Left ventricle myocardium superior (tissue), 1 donor: ENCODE measurements at places on chromosomes 5 and 9. TPM values are rescaled to one million over a fixed set of nuclear protein-coding genes. Genes with fewer than 3 reads are reported as not detected.

GRCh38 chr9:134063088-134063570 lies 4.7 kb downstream of the BRD3 start:
- DNase-seq, result no peak

DNA sequence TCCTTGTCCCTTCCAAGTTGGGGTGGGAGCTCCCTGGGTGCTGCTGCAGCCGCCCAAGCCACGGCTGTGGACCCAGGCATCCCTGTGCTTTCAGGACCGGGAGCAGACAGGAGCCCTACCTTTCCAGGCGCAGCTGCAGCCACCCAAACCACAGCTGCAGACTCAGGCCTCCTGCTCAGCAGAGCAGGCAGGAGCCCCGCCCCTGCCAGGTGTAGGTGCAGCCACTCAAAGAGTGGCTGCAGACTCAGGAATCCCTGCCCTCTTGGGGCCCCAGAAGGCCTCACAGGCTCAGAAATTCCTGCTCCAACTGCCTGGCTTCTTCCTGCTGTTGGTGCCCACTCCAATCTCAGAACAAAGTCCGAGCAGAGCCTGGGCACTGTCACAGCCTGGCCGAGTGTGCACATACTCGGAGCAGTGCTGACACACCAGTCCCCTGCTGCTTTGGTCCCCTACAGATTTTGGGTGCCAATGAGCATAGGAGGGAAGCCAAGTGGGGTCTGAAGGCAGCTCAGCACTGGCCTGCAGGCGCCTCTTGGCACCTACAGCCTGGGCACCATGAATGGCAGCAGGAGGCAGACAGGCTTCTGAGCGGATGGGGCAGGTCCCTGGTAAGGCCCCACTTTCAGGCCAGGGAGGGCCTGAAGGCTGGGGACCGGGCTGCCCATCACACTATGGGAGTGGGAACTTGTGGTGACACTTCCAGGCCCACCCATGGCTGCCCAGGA lies 6.0 kb upstream of the TESK1 start:
- DNase-seq, result no peak

GRCh38 chr9:110452227-110452801 lies 114.7 kb upstream of the TXNDC8 start:
- DNase-seq, result no peak

GRCh38 chr5:28344836-28345433 lies 1306.5 kb upstream of the CDH9 start:
- no peak for DNase-seq

DNA sequence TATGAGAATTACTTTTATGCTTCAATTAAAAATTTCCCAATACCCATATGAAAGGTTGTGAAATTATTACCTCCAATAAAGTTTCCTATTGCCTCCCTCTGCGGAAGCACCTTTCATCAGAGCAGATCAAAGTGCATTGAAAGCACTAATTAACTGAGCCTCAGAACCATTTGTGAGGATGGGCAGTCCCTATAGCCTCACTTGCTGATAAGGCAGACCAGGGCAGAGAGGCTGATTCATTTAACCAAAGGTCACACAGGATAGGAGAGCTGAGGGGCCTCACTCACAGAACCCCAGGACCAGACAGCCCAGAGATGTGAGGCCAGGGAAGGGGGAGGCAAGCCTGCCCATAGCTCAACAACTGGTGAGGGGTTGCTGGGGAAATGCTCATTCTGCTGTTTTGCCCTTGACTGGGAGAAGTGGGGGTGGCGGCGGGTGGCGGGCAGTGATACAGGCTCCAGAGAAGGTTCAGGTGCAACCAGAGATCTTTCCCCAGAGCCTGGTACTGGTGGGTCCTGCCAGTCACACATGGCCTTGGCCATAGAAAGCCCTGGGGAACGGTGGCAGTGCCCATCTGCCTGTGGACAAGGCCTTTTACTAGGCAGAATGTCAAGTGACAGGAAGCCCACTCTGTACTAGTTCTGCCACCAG lies 57.9 kb downstream of the MACROH2A1 start:
- DNase-seq, result no peak

GRCh38 chr9:118366228-118366627 lies 662.0 kb downstream of the TLR4 start:
- no peak for DNase-seq

GRCh38 chr5:174829511-174829864 lies 105.1 kb downstream of the MSX2 start:
- DNase-seq, result no peak

- peak; percentile 35 for DNase-seq
Measured at GRCh38 chr5:149456597-149457392, 77.7 kb upstream of the IL17B start.

- DNase-seq, result no peak
Measured at GRCh38 chr9:113640418-113640817, 176.9 kb downstream of the RGS3 start.

DNA sequence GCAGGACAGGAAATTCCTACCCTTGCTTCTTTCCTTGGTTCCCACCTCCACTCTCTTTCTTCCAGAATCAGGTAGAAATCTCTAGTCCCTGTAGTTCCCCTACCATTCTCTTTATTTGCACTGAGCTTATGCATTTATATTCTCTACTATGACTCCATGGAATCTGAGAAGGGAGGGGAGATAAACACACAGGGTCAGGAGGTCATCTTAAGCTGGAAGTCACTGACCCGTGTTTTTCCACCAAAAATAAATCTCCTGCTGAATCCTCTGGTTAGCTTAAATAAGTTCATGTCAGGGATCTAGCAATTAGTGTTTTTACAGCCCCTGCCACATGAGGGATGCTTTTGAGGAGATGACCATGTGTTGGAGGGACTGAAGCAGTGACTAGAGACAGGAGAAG lies 3.7 kb downstream of the ACTL7B start:
- no peak for DNase-seq

GRCh38 chr5:80142996-80143395 lies 107.8 kb downstream of the THBS4 start:
- no peak for DNase-seq

DNA sequence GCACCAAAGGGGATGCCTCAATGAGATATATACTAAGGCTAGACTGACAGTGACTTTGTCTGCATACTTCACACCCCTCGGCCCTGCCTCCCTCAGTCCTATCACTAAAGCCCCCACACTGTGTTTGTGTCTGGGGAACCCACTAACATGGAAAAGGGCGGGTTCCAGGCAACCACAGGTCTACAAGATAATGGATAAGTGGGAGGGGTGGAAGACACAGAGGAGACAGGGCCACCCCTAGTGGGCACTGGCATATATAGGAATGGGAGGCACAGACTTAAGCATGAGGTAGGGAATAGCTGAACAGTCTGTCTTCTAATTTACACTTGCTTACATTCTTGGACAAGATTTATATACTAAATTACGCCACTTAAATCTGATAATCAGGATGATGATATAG lies 74.0 kb downstream of the SLIT3 start:
- no peak for DNase-seq

- DNase-seq, result no peak
Measured at GRCh38 chr9:84861455-84861854, 191.9 kb downstream of the NTRK2 start.

- DNase-seq, result no peak
Measured at GRCh38 chr9:38037981-38038306, 31.1 kb downstream of the SHB start.

DNA sequence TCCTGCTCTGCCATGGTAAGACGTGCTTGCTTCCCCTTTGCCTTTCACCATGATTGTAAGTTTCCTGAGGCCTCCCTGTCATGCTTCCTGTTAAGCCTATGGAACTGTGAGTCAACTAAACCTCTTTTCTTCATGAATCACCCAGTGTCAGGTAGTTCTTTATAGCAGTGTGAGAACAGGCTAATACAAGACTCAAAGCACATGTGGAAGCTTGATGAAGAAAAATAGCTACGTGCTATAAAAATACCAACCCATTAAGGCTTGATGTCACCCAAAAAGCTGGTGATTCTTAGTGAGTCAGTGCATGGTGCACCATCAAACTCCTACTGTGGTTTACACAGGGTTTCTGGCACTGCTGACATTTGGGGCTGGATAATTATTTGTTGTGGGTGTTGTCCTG lies 332.2 kb downstream of the TMEM167A start:
- no peak for DNase-seq

DNA sequence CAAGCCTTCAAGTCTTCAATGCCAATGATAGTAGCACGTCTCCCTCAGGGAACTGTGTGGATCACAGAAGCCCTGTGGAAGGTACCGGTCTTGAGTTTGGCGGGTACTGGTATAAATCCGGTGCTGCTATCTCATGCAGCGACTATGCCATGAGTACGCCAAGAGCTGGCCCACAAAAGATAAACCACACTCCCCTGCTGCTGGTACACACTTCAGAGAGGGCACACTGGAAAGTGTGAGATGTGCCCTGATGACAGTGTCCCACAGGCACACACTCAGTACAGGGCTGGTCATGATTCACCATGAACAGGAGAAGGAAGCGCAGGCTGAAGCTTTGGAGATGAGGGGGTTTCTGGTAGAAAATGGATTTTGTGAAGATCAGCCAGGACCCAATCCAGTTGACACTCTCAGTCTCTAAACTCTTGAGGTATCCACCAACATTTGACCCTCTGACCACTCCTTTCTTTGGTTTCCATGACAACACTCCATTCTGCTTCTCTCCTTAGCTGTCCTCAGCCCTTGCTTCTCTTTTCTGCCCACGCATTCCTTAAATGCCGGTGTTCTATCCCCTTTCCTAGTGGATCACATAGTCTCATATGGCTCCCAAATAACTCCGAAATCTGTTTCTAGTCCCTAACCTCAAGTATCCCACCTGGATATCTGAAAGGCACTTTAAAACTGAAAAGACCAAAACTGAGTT lies 5.1 kb downstream of the AMACR start:
- no peak for DNase-seq

DNA sequence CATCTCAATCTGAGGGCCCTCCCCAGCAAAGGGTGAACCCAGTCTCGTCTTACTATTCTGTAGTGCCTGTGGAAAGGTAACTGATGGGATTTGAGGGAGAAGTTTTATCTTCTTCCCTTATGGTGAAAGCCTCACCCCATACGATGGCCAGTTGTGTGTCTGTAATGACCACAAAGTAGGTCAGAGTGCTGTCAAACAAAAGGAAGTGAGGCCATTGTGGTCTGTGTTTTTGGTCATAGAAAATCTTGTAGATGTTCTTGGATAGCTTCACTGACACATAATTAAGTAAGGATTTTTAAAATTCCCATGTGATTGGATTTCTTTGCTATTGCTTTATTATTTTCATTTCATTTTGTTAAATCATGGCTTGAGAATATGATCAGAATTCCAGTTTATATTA lies 505.1 kb upstream of the KLF4 start:
- no peak for DNase-seq

- no peak for DNase-seq
Measured at GRCh38 chr5:41927604-41928003, 2.5 kb downstream of the FBXO4 start.

DNA sequence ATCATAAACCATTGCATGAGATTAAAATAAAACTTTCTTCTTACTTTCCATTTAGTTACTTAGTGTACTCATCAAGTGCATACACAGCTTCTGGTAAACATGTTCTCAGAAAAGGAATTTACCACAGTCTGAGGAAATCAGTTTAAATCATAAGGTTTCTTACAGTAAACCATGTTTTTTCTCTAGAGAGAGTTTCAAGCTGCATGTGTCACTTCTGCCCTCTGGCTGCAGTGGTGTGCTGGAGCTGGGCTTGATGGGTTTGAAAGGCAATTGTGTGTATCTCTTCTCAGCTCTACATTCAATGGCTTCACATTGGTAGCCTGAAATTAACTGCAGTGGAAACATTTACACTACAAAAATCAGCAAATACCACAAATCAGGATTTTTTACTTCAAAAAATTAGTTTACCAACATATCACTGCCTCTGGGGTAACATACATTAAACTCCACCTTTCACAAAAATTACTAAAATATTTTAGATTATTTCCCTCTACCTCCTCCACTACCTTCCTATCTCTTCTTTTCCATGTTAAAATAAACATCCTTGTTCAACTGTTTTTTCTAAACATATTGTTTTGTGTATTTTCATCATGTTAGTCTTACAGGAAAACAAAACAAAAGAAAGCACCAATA lies 414.3 kb downstream of the ANXA1 start:
- peak; percentile 40 for DNase-seq

DNA sequence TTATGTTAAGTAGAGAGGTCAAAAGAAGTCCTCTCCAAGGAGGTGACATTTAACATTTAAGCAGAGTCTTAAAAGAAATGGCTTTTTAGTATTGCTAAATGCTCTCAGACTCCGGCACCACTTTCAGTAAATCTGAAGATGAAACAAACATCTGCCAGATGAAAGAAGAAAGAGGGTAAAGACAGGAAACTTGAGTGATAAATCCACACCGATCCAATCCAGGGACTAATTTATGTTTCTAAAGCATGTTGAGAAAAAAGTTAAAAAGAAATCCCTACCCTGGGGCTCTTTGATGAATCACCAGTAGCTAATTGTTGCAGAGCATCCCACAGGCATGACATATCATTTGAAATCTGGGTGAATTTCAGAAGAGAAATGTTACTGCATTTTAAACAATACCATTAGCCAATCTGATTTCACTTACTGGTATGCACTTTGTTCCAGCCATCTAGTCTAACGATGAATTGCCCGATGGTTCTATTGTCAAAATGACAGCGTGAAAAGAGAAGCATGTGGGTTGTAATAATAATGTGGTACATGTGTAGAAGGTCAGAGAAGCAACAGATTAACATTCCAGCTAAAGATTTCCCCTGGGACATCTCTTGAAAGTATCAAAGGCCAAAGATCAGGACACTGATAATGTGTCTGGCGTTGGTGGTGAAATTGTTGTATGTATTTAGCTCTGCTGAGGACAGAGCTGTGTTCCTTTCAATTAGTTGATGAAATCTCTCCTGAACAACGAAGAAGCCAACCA lies 485.7 kb downstream of the CSNK1G3 start:
- DNase-seq, result no peak

DNA sequence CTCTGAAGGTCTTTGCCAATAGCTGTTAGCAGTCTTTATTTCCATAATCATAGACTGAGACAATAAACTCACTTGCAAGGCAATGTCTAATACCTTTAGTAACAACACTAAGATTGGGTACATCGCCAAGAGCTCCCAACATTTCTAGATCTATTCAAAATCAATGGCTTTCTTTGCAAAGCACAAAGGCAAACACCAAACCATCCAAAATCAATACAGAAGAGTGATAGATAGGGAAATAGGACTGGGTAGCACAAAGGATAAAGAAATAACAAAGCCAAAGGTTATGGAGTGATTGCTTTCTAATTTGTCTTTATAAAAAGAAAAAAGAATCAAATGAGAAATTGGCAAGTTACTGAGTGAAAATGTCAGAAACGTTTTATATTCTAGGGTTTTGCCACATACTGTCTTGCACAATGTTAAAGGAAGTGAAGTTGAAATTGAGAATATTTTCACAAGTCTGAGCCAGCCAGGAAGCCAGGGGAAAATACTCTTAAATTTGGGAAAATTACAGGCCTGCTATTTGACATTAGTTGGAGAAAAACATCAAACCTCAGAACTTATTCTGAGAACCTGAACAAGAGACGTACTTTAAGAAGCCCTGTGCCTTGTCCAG lies 53.3 kb upstream of the LHFPL2 start:
- no peak for DNase-seq

- no peak for DNase-seq
Measured at GRCh38 chr5:88226881-88227450, 41.7 kb downstream of the TMEM161B start.

The PNPLA7 gene
- 10.7 TPM for total RNA-seq

The PKD2L2 gene
- total RNA-seq, result 0.55 TPM

The OLFM1 gene
- 12.5 TPM for total RNA-seq

The LCN15 gene
- total RNA-seq, result 0.59 TPM

The ANKRD18B gene
- 0.89 TPM for total RNA-seq

The SLC6A3 gene
- not detected for total RNA-seq

The FAXDC2 gene
- total RNA-seq, result 26.1 TPM

The DMXL1 gene
- total RNA-seq, result 23.6 TPM

The PDE6A gene
- 0.05 TPM for total RNA-seq

The IL5 gene
- total RNA-seq, result not detected

The NDST1 gene
- total RNA-seq, result 57.9 TPM

The PLAC8L1 gene
- 0.45 TPM for total RNA-seq

The SRA1 gene
- total RNA-seq, result 27.4 TPM

The IFNA2 gene
- total RNA-seq, result not detected

The LCN10 gene
- 10.6 TPM for total RNA-seq
